ENCODE measurements at places on chromosomes 2 and 18.

- DNase-seq, result no peak
Observed at GRCh38 chr2:38092196-38092902, 16.4 kb upstream of the CYP1B1 start.

GRCh38 chr2:142868229-142868762 lies 9.2 kb upstream of the KYNU start:
- no peak for DNase-seq

- no peak for DNase-seq
Observed at GRCh38 chr2:67782443-67782842, 280.4 kb downstream of the C1D start.

- peak; percentile 84 for DNase-seq
Observed at GRCh38 chr2:230847883-230848388, 16.8 kb upstream of the ITM2C start.

GRCh38 chr2:166332106-166332505 lies 43.6 kb downstream of the SCN9A start:
- DNase-seq, result no peak

- no peak for DNase-seq
Observed at GRCh38 chr2:28423856-28424605, 31.4 kb downstream of the FOSL2 start.

DNA sequence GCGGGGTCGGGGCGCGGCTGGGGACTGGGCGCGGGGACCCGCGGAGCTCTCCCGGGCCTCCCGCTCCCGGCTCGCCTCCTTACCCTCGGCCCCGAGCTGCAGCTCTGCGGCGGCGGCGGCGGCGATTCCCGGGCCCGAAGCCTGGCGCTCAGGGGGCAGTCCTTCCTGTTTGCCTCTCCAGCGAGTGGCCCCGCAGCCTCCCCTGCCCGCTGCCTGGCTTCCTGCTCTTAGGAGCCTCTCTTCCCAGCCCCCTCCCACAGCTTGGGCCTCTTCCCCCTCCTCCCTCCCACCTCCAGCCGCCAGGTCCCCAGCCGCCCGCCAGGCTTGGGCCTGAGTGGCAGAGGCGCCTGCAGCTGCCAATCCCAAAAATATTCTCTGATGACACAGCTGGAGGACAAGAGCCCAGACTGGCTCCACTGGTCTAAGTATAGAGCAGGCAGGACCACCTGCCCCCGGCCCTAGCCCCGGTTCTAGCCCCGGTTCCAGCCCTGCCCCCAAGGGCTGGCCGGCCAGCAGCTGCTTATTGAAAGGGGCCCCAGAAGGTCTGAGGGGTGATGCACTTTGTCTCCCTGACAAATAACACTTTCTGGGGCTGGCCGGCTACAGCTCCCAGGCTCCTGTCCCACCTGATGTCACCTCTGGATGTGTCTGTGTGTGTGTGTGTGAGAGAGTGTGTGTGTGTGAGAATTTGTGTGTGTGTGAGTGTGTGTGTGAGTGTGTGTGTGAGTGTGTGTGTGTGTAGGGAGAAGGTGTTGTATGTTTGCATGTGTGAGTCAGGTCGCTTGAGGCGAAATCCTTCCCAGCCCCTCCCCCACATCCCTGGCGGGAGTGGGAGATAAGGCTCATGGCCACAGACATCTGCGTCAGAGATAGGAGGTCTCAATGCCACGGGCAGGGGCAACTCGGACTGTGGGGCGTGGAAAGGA lies at the start of gene OBSL1:
Gene OBSL1, minus strand, starts transcription at position 229 of the 926 bp plus-strand sequence. CDS start 307 bp downstream, outside the sequence.
- DNase-seq, result no peak

DNA sequence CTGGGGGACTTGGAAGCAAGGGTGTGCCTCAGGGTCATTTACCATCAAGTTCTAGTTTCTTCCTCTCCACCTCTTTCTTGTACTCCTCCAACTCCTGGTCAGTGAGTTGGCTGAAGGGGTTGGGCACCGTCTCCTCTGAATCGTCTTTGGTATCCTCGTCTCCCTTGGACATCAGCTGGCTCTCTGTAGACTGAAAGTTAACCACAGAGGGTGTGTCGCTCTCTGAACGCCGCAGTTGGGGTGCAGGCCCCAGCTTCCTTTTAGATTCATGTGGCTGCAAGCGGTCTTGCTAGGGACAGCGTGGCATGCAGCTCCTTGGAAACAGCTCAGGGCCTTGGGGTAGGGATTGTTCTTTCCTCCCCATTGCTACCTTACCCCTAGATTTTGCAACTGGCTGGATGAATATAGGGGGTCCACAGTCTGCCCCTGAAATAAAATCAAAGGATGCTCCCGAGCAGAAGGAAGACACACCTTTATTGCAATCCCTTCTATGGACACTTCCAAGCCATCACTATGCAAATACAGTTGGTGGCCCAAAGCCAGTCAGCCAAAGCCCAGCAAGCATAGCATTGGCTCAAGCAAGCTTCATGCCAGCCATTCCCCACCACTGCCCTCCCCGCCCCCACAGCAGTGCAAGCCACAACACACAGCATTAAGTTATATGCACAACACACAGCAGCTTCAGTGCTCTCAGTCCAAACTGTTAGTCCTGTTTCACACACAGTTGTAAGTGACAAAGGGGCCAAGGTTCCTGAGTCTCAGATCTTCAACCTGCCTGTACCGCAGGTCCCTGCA lies 93.2 kb downstream of the ADD2 start:
- DNase-seq, result no peak

DNA sequence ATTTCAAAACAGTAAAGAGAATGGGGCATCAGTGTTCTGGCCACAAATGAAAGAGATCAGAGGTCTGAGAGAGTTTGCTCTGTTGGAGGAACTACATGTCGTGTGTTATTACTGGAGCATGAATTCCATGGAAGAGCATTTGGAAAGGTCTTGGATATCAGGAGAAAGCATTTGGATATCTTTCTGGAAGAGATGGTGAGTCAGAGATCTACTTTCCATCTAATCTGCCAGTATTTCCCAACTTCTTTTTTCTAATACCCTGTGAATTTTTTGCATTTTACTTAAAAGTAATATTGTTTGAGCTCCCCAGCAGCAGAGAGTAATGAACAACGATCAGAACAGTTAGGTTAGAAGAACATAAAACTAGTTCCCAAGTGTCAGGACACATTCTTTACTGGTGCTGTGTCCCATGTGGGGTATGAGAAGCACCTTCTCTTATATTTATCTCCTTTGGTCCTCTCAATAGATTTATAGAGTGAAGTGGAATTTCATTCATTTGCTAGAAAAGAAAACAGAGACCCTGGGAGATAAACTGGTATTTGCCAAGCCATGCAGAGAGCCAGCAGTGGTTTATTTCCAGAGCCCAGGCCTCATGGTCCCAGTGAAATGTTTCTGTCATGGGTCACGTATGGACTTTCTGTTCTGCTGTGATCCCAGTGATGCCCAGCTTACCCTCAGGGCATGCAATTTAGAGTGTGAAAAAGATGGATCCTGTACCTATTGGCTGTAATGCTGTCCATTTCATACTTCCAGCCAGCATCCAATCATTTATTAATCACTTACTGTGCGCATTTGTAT lies 130.8 kb upstream of the NT5C1B start:
- DNase-seq, result no peak

- no peak for DNase-seq
Observed at GRCh38 chr2:215379948-215380347, 55.9 kb downstream of the FN1 start.

DNA sequence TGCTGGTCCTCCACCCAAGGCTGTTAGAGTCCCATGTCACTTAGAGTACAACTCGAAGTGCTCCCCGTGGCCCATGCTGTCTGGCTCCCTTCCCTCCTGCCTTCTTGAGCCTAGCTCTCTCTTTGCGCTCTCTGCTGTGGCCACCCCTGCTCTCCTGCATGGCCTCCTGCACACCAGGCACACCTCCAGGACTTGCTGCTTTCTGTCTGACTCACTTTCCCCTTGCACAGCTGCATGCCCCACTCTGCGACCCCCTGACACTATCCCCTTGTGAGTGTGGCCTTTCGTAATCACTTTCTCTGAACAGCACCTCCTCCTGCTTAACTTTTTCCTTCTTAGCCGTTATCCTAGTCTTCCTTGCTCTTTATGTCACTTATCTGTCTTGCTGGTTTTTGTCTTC lies 343.6 kb downstream of the TGIF1 start:
- DNase-seq, result no peak

DNA sequence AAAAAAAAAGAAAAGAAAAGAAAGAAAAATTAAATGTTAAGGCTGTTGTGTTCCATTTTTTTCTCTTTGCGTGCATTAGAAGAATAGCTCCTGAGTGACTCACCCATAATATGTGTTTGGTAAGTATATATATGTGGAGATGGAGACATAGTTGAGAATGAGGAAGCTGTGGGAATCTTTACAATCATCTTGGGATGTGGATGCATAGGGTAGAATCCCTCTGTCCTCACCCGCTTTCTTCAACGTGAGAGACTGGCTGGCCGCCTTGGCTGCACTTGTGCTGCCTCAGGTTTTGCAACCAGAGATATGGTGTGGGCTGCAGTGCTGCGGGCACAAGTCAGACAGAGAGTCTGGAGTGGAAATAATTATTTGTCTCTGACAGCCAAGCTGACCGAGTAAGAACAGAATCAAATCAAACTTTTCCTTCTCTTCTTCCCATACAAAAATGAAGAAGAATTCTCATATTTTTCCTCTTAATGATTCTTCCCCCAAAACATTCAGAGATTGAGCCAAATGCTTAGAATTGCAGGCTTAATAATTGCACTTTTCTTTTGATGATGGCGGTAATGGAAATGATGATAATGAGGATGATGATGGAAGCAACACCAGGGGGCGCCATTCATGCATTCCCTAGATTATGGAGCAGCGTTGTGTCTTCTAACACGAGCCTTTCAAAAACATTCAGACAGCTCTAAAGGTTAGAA lies 48.5 kb downstream of the SERPINB7 start:
- peak; percentile 5 for DNase-seq

DNA sequence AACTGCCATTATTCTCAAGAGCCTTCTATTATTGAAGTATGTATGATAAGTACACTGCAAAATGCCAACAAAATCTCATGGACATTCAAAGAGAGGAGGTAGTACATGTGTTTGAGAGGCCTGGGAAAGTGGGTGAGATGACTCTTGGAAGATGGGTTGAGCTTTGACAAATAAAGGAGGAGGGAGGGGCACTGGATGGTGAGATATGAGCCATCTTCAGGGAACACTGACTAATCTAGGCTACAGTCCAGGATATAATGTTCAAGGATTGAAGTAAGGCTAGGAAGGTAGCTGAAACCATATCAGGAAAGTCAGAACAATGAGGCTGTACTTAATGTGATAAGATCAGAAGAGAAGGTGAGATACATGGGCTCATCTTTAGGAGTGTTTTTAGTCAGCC lies 559.7 kb downstream of the ZEB2 start:
- no peak for DNase-seq

DNA sequence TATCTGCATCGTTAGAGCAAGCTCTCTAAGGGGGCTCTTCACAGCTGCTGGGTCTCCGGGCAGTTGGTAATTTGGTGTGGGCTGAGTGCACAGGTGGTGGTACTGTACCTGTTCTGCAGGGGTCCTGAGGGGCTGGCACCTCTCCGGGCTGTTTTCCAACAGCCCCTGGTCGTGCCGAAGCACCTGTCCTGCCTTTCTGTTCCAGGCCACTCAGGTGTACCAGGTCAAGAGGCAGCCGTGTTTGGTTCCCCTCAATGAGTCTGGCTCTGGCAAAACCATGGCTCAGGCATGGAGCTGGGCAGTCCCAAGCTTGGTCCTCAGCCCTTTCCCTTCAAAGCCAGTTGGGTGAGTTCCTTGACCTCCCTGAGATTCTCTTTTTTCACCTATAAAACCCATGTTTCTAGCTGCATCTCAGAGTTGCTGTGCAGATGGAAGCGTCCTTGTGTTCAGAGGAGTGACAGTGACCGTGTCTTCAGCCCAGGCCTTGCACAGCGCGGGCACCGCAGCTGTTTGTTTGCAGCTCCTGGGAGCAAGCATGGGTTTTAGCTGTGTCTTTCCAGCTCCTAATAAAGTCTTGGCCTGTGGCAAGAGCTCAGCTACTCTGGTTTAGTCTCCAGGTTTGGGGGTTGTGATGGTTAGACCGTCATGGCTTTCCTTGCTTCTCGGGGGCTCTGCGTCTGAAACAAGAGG lies 110.9 kb downstream of the GLI2 start:
- DNase-seq, result no peak

DNA sequence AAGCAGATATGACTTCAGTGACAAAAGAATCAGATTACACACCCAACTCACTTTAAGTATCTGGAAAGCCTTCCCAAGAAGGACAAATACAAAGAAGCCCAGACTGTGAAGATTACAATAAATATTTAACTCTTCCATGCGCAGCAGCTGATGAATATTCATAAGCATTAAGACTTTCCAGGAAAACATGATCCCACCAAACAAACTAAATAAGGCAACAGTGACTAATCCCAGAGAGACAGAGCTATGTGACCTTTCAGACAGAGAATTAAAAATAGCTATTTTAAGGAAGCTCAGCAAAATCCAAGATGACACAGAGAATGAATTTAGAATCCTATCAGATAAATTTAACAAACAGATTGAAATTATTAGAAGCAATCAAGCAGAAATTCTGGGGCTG lies 108.2 kb upstream of the UBE2E3 start:
- DNase-seq, result no peak
